ENCODE measurements at places on chromosomes 3 and 15.

- no peak for DNase-seq
Observed at GRCh38 chr3:171680726-171681411, 129.4 kb downstream of the PLD1 start.

- no peak for DNase-seq
Observed at GRCh38 chr15:64903326-64903950, 8.3 kb upstream of the ANKDD1A start.

DNA sequence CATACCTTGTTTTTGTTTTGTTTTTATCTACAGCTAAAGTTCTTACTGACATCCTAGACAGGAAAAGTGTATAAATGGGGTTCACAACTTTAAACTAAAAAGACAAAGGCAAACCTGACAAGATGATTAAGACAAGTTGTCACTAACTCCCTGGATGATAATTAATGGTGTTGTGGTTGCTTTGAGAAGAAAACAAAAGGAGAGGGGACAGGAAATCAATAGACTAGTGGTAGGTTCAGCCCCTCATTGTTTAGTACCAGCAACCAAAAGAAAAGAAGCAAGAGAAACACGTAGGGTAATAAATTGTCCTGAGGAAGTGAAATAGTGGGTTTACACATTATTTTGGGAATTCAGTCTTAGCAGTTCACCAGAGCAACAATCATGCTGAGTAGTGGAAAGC, 78.8 kb downstream of the BFSP2 start:
- DNase-seq: no peak

- DNase-seq: no peak
Observed at GRCh38 chr15:72902245-72902918, 118.8 kb upstream of the ADPGK start.

DNA sequence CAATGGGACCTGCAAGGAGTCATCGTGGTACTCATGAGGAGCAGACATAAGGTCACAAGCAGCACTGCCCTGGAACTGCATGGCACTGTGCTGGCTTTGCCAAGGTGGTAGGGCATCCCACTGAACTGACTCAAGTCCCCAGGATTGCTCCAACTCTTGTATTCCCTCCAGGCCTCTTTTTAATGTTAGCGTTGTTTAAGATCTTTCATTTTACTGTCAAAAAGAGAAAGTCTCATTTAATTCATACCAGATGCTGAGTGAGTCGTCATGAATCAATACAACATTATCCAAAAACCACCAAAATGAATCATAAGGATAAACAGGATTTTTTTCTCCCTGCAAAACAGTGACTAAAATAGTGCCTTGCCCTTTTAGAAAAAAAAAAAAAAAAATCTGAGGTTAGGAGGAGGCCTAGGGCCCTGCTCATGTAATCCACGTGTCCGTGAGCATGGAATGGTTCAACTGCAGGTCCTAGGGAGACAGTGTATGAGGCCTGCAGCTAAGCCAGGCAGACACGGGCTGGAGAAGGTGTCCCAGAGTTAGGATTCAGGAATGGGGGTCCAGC, 36.7 kb upstream of the BLM start:
- no peak for DNase-seq
